ENCODE measurements at places on chromosomes 2 and 18.
A peak's percentile ranks its signal among the peaks of the same experiment; 100 is the strongest.

- DNase-seq = peak; percentile 58
Observed at GRCh38 chr2:26298638-26299393, 47.1 kb upstream of the SELENOI start.

GRCh38 chr2:184372484-184372883 lies 225.8 kb upstream of the ZNF804A start:
- no peak for DNase-seq

DNA sequence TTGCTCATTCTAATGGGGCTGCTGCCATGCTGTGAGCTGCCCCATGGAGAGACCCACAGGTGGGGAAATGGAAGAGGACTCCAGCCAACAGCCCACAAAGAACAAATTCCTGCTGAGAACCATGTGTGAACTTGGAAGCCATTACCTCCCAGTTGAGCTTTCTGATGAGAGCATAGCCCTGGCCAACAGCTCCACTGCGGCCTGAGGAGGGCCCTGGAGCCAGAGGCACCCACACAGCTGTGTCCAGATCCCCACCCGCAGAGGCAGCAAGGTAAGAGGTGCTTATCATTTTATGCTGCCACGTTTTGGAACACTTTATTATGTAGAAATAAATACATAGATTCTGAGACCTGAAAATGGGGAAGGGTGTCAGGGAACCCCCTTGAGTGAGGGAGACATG lies 44.2 kb upstream of the OTOS start:
- no peak for DNase-seq

DNA sequence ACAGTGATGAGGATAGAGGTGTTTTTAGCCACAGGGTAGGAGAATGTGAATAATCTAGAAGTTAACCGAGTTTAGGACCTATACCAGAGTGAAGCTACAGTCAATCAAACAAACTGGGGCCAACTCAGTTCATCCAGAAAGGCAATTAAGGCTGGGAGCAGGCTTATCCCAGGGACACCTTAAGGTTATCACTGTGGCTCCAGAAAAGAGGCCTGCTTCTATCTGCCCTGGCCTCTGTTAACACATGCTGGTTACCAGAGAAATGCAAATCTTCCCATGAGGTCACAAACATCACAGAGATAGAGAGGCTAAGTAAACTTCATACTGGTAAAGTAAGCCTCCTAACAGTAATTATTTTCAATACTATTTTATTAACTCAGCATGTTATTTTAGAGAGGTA lies 93.2 kb upstream of the GRB14 start:
- no peak for DNase-seq

- no peak for DNase-seq
Observed at GRCh38 chr2:134408791-134409190, 154.9 kb downstream of the MGAT5 start.

DNA sequence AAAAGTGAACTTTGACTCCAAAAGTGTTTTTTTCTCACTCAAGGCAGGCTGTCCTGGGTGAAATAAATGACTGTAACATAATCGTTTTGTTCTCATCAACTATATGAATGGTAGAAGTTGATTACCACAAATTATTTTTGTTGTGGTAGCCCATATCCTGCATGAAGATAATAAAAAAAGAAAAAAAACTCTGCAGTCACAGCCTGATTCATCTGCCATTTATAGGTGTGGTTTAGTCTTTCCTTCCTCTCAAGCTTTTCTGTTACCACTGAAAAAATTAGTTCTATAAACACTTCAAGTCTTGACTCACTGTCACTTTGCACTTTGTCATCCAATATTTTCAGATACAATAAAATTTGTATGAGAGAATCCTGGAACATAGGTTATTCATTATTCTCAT lies 522.0 kb downstream of the PLCL1 start:
- peak; percentile 53 for DNase-seq

- DNase-seq = no peak
Observed at GRCh38 chr18:45526114-45526841, 89.0 kb upstream of the SLC14A2 start.

DNA sequence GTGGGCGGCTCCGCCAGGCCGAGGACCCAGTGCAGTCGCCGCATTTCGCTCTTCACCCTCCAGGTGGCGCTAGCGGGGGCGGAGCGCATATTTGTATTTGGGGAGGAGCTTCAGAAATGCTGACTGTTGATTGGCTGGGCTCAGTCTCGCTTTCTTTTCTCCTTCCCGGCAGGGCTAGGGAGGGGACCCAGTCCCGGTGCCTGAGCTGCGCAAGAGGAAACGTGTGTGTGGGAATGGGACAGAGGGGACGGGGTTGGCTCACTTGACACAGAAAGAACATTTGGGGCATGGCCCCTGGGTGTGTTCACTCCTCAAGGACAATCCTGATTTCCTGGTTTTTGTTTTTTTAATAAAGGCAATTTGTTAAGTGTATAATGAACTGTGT lies 20.3 kb upstream of the DNMT3A start:
- DNase-seq = peak; percentile 96

DNA sequence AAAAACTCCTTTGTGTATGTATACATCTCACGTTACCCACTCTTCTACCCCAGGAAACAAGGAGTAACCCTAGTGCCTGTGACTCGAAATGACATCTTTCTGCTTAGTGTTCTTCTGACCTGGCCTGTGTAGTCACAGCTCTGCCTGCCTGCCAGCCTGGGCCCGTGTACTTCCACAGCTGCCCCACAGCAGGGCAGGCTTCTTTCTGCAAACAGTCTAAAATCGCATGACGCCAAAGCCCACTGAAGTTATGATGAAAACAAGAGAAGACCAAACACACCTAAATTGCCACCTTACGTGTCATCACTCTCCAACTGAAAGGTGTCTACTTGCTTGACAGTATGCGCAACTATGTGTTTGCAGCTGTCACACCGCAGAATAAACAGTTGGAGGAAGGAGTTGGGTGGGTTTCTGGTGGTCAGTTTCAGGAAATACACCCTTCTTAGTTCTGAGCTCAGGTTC lies 1.5 kb downstream of the GAREM1 start:
- DNase-seq = no peak

DNA sequence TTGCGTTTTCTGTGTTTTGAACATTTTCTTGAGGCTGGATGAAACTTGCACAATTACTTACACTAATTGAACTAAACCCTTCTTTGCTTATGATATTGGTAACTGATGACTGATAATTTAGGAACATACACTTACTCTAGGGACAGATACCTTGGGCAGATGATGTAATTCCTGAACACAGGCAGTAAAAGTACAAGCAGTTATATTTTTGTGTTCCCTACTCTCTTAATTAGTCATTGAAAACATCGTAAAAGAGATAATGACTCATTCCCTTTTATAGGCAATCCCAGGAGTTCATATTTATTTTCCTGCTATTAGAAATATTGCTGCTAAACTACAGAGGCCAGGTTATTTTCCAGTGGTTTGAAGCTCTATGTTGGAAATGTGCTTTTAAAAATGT lies 46.4 kb downstream of the CCDC85A start:
- no peak for DNase-seq

DNA sequence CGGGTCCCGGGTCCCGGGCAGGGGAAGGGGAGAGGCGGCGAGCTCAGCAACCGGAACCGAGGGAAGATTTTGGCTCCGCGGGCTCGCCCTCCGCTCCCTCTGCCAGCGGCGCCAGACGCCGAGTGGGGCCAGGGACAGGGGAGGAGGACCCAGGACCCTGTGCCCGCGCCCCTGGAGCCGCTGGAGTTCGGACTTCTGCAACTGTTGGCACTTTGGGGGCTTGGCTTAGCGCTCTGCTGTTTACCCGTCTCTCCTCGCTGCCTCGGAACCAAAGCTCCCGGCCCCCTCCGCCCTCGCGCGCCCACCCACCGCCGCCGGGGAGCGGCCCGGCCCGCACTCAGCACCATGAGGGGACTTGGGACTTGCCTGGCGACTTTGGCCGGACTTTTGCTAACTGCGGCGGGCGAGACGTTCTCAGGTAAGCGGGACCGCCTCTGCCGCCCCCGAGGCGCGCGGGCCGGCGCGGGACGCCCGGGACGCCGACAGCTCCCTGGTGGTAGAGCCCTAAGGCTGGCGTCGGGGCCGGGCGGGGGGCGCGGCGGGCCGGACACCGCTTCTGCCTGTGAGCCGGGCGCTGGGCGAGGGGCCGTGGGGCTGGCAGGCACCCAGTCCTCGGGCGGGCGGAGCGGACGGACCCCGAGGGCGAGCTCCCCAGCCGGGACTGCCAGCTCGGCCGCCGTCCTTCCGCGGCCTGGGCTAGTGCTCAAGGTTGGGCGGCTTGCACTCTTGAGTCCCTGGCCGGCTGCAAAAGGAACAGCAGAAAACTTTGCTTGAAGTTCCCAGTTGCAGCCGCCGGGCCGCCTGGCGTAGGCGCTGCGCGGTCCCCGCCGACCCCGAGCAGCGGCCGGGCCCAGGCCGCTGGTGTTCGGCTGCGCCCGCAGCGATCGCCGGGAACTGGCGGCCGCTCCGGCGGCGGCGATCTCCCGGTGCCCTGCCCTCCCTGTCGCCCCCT lies 634 bp downstream of the PTPRM start:
- DNase-seq = peak; percentile 52

- peak; percentile 65 for DNase-seq
Observed at GRCh38 chr2:148645539-148646230, 1.1 kb downstream of the EPC2 start.

GRCh38 chr2:151138507-151138906 lies 123.2 kb downstream of the RBM43 start:
- DNase-seq = no peak

GRCh38 chr18:12460874-12461273 lies 53.1 kb downstream of the PRELID3A start:
- DNase-seq = no peak

DNA sequence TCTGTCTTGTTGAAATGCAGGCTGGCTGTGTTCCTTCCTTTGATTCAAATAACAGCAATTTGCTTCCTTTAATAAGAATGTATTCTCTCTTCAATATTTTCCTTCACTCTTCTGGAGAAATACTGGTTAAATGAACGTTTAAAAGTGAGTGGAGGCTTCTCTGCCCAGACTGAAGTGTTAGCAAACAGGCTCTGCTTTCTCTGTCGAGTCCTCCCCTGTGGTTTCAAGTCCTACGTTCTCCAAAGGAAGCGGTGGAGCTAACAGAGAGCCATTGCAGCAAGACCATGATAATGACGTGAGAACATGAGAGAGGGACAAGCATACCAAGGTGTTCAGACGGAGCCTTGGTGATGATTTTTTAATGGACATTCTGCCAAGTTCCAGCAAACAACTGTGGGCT lies 26.2 kb upstream of the PID1 start:
- peak; percentile 10 for DNase-seq

GRCh38 chr2:152791979-152792378 lies 73.6 kb downstream of the ARL6IP6 start:
- no peak for DNase-seq

GRCh38 chr2:106982350-106982749 lies 96.4 kb upstream of the ST6GAL2 start:
- no peak for DNase-seq

DNA sequence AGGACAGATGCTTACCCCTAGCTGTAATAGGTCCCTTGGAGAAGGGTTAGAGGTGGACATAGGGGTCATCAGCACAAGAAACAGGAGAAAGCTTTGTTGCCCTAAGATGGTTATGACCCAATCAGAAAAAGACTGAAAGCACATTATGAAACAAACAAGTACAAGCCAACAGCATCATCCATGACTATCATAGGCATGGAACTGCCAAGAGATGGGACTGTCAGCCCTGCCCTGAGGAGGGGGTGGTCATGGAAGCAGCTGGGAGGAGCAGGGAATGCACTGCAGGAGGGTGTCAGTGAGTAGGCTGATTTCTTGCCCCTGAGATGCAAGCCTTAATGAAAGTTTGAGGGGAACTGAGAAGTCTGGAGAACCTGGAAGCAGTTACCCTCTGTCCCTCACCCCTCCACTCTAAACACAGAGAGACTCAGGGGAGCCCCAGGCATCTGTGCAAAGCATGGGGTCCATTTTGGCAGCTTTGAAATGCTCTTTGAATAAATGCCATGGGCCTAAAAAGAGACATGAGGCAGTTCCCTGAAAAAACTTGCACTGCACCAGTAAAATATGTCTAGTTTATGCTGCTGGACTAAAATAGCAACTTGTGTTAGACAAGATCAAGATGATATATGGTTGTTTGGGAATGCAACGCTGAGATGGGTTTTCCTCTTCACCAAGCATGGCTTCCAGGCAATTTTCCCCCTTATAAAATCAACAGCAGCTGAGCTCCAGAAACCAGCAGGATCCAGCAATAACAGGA lies 122.7 kb upstream of the ZFP36L2 start:
- DNase-seq = no peak

- DNase-seq = no peak
Observed at GRCh38 chr2:202780514-202781021, 91.0 kb downstream of the ICA1L start.

DNA sequence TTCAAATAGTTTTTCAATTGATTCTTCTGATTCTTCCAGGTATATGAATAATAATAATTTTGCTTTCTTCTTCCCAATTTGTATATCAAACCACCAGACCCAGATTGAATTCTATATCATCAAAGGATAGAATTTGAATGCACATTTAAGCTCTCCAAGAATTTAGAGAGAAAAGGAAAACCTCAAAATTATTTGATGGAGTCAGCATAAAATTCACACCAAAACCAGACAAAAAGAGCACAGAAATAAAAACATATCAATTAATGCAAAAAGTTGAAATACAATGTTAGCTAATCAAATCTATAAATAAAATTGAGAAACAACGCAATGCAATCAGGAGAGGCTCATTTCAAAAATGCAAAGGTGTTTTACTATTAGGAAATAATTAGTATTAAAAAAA lies 248.0 kb upstream of the HS6ST1 start:
- no peak for DNase-seq

DNA sequence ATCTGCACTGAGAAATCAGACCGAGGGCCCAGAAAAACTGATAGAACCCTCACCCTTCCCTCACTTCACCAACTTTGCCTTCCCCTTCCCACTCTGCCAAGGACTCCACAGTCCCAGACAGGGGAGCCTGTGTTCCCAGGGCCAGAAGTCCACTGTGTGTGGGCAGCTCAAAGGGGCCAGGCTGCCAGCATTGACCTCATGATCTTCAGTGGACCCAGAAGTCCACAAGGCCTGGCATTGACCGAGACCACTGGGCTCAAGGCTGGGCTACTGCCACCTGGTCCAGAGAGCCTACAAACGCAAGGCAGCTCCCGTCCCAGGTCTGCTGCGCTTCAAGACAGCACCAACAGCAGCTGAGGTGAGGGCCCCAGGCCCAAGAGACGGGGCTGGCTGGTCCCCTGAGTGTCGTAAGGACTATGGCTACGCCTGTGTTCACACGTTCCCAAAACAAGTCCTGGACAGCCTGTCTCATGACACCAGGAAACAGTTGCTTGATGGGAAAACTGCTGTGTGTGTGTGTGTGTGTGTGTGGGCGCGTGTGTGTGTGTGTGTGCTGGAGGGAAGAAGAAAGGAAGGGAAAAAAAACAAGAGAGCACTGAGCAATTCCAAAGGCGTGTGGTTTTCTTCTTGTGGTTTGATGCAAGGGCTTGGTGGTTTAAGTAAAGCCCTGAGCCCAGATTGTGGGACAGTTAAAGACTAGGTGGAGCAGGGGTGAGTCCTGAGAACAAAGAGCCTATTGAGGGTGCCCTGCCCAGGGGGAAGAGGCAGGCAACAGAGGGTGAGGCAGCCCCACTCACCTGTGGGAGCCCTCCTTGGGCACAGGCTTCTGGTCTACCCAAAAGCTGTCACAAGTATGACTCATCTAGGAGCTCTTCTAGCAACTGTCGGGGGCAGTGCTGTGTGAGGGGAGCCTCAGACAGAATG lies 46.6 kb upstream of the ZBTB7C start:
- DNase-seq = peak; percentile 58

- no peak for DNase-seq
Observed at GRCh38 chr2:177633910-177634294, 241.3 kb downstream of the AGPS start.
